ENCODE measurements at places on chromosomes 4 and X.
A peak's percentile ranks its signal among the peaks of the same experiment; 100 is the strongest.

DNA sequence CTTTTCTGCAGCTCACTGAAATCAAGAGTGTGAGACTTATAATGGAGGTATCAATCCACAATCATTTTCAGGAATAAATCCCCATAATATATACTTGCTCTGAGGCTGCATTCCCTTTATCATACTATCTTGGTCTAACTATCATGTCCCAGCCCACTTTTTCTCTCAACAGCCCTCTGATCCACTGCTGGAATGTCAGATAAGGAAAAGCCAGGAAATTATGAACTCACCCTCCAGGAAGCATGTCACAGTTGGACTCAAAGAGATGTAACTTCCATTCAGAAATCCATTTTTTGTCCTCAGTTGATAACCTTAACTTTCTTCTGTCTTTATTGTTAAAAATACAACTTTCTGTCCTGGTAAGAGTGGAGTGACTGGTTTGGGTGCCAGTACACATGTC is 144.9 kb downstream of the PCDH19 start:
- DNase-seq = no peak

- DNase-seq = no peak
Observed at GRCh38 chr4:66876946-66877345, 668.4 kb downstream of the CENPC start.

DNA sequence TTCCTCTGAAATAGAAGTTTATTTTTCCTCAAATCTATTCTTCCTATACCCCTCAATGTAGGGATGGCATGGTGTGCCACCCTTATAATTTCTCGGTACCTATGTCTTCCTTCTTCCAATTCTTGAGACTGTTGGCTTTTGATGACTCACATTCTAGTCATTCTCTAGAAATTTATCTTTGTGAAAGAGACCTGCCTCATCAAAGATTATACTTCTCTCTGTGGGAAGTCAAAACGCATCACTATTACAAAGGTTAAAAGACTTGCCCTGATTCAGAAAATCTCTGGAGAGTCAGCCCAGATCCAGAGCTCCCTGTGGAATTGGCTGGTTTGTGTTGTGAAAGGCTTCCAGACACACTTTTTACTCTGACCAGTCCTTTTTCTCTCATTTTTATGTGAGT is 65.9 kb upstream of the FSTL5 start:
- DNase-seq = no peak

GRCh38 chr4:141352909-141353525 is 132.3 kb downstream of the ZNF330 start:
- no peak for DNase-seq

GRCh38 chr4:94412658-94413038 is 39.1 kb upstream of the PDLIM5 start:
- no peak for DNase-seq

DNA sequence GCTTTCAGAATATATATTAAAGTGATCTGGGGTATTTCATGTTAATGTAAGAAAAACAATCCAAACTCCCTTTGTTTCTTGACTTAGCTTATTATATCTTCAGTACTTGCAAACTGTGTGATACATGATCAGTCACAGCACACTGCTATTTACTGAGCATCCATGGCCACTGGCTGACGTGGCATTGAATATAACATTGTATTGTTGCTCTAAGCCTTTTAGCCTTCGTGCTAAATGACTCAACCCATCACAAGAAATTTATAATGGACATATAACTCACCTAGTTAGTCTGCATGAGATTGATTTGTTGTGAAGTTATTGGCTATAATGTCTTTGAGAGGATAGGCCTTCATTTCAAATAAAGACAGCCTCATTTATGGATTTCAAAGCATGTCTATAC is 642.6 kb downstream of the IL1RAPL1 start:
- DNase-seq = peak; percentile 23

Data from stromal cell of bone marrow (primary cell).